ENCODE measurements at places on chromosomes 5 and 9. TPM values are rescaled to one million over a fixed set of nuclear protein-coding genes. Genes with fewer than 3 reads are reported as not detected.

Gene BTNL3
- total RNA-seq: 7.4 TPM

Gene HK3
- total RNA-seq: 2.7 TPM

Gene CSNK1A1
- 253 TPM for total RNA-seq

Gene IRGM
- not detected for total RNA-seq

Gene FGFR4
- 264 TPM for total RNA-seq

Gene MZB1
- 18.2 TPM for total RNA-seq

Gene HAVCR1
- not detected for total RNA-seq

GRCh38 chr5:485946-486491 is 38.2 kb downstream of the SLC9A3 start:
- peaks cover 4% of the 10 kb centered on the region for H3K36me3 ChIP-seq
- no peak overlapping the region for H3K4me3 ChIP-seq
- H3K27ac ChIP-seq: no peak overlapping the region
- H3K4me1 ChIP-seq: no peaks in the 10 kb centered on the region
- DNase-seq: no peak

- no peaks in the 10 kb centered on the region for H3K4me1 ChIP-seq
- no peaks in the 10 kb centered on the region for H3K27me3 ChIP-seq
- H3K36me3 ChIP-seq: no peaks in the 10 kb centered on the region
- H3K27ac ChIP-seq: no peak overlapping the region
Observed at GRCh38 chr5:171801839-171802238, 16.2 kb downstream of the SMIM23 start.

DNA sequence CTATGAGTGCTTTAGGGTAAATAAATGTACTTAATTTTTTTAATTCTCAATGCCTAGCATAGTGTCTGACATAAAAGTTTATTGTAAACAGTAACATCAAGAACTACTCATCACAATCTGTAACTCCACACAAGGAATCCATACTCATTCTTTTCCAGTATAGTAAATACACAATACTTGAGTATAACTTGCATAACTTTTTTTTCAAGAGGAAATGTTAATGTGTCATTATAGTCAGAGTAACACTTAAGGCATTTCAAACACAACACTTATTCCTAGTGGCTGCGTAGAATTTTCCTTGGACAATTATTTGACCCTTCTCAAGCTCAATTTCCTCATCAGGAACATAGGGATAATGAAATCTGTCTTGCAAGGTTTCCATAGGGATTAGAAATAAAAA is 584.3 kb downstream of the CAAP1 start:
- H3K36me3 ChIP-seq: no peaks in the 10 kb centered on the region
- no peak overlapping the region for H3K4me3 ChIP-seq
- no peaks in the 10 kb centered on the region for H3K27me3 ChIP-seq
- DNase-seq: no peak
- H3K27ac ChIP-seq: no peak overlapping the region

DNA sequence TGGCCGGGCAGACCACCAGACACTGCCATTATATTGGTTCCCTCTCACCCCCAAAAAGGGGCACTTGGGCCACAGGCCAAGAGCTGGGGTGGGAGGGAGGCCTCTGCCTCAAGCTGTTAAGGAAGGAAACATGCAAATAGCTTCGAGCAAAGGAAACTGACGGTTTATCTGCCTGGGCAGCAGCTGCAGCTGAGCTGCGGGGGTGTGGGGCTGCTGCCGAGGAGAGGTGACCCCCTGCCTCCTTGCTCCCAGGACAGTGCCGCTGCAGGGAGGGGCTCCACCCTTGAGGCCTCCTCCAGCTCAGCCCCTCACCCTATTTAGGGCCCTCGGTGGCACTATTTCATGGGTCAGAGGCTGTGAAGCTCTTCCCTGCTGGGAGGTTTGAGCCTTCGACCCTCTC is 789 bp downstream of the DOK3 start:
- peaks cover 2% of the 10 kb centered on the region for H3K4me1 ChIP-seq
- no peaks in the 10 kb centered on the region for H3K27me3 ChIP-seq
- H3K27ac ChIP-seq: peak overlapping the region; percentile 74

DNA sequence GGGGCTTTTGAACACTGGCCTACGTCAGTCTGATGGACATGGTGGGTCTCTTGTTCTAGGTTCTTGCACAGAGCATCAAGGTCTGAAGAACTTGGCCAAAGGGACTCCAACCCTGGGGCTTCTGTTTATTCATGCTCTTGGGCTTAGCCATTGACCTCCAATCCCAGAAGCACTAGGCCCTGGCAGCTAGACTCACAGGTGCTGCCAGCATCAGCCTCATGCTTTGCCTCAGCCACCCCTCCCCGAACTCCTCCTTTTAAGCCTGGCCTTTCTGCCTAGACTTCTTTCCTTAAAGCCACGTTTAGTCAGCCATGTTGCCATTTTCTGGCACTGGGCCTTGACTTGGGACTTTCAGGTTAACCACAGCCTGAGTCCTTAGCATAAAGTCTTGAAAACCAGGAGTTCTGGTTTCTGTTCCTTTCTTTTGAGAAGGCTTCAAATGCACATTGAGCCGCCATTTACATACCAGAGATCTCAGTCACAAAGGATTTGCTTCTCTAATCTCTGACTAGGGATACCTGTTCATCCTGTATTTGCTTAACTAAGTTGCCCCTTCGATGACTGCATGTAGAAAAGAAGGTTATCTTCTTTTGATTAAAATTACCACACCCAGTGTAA is 54.7 kb downstream of the ANGPTL2 start:
- H3K27me3 ChIP-seq: no peaks in the 10 kb centered on the region
- peaks cover 5% of the 10 kb centered on the region for H3K36me3 ChIP-seq
- H3K4me1 ChIP-seq: no peaks in the 10 kb centered on the region
- no peak overlapping the region for H3K4me3 ChIP-seq

GRCh38 chr5:76547242-76547890 is 75.8 kb downstream of the F2RL2 start:
- H3K4me1 ChIP-seq: peaks cover 10% of the 10 kb centered on the region
- peak overlapping the region; percentile 16 for H3K4me3 ChIP-seq
- peak; percentile 24 for DNase-seq
- no peaks in the 10 kb centered on the region for H3K36me3 ChIP-seq
- H3K27ac ChIP-seq: peak overlapping the region; percentile 66
- H3K27me3 ChIP-seq: no peaks in the 10 kb centered on the region

- H3K4me1 ChIP-seq: no peaks in the 10 kb centered on the region
- no peak overlapping the region for H3K27ac ChIP-seq
- H3K4me3 ChIP-seq: no peak overlapping the region
Observed at GRCh38 chr5:151491062-151491461, 43.7 kb downstream of the SLC36A1 start.

DNA sequence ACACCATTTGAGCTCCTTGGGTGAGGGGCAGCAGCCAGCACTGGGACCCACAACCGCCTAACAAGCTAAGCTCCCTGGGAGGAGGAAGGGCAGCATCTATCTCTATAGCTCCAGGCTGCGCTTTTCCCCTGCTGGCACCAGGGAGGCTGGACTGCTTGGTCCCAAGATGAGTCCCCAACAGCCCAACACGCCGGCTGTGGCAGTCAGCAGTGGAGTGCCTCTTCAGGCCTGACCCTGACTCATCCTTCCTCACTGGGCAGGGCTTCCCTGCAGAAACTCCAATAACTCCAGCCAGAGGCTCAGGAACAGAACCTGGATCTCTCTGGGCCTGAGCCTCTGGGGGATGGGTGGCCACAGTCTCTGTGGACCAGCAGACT is 113.7 kb upstream of the ADAMTS16 start:
- H3K27ac ChIP-seq: no peak overlapping the region
- no peaks in the 10 kb centered on the region for H3K27me3 ChIP-seq
- no peak overlapping the region for H3K4me3 ChIP-seq

GRCh38 chr9:124814164-124814535 is 37.2 kb downstream of the OLFML2A start:
- no peak for DNase-seq
- no peaks in the 10 kb centered on the region for H3K27me3 ChIP-seq
- no peaks in the 10 kb centered on the region for H3K4me1 ChIP-seq
- H3K27ac ChIP-seq: no peak overlapping the region

DNA sequence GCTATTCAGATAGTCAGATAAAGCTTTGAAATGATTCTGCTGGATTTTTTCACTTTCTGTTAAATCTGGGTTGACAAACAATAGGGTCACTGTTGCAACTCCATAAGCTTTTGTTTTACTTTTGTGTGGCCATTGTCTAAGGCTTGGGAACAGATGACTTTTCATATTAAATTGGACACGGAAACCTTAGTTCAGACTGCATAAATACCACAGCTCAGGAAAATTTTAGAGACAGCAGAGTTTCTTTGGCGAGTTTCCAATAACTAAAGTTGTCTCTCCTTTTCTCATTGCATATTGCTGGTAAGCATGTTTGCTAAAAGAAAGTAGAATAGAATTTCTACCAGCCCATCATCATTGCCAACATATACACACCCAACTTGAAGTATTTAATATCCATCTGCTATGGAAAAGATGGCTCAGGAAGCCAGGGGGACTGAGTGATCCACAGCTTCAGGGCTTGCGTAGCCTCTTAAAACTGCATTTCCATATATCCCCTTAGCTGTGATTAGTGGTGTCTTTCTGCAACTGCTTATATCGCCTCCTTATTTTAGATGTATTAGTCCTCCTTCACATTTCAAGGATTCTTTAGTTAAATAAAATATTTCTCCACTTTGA is 168.2 kb downstream of the ARHGAP26 start:
- peaks cover 5% of the 10 kb centered on the region for H3K36me3 ChIP-seq
- DNase-seq: no peak
- H3K27me3 ChIP-seq: no peaks in the 10 kb centered on the region
- H3K4me3 ChIP-seq: no peak overlapping the region
- H3K4me1 ChIP-seq: no peaks in the 10 kb centered on the region

DNA sequence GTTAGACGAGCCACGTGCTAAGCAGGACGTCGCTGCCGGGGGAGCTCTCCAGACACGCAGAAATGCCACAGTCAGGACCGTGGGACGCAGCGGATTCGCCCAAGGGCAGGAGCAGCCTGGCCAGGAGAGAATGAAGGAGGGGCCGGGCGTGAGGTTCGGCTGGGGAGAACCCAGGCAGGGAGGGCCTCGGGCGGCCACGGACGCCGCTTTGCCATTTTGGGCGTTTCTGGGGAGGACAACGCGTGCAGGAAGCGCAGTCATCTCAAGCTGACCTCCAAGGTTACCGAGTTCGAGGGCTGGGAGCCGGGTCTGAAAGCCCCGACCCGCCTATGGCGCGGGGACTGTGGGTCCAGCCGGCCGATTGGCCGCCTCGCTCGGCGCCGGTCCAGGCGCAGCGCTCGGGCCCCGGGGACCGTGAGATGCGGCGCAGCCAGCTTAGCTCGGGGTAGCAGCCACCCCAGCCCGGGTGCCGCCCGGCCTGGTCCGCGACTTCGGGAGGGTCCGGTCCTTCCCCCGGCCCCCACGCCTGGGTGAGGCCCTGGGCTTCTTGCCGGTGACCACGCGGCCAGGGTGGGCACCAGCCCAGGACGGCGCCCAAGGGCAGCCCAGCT is 760 bp upstream of the MAN1B1 start:
- H3K4me3 ChIP-seq: peak overlapping the region; percentile 84
- peak; percentile 42 for DNase-seq
- H3K36me3 ChIP-seq: no peaks in the 10 kb centered on the region
- peak overlapping the region; percentile 95 for H3K27ac ChIP-seq
- H3K4me1 ChIP-seq: peaks cover 4% of the 10 kb centered on the region

Data from Peyer's patch (tissue), 4 donors.